ENCODE measurements at places on chromosomes 13 and 19.

DNA sequence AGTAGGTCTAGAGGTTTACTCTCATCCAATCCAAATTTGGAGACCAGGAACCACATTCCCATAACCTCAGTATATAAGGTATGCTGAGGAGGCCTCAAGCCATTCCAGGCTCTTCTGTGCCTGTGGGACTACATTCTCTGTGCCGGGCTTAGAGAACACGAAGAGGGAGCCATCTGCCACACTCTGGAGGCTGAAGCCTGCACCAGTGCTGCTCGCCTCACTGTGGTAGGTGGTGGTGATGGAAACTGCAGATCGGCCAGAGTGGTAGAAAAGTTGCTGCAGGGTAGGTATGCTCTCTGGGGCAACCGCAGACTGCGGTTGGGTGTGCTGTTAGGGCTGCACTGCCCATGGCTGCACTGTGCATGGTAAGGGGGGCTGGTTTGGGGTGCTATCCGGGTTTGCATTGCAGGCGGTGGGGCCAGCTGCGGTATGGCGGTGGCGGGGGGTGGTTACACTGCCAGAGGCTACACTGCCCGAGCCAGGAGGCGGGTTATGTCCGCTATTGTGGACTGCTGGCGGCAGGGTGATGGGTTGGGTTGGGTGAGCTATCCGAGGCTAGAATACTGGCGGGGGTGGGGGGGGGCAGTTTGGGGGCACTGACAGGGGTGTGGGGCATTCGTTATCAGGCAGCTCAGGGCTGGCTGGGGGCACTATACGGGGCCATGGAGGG is 145.0 kb downstream of the TNFRSF19 start:
- DNase-seq: no peak

DNA sequence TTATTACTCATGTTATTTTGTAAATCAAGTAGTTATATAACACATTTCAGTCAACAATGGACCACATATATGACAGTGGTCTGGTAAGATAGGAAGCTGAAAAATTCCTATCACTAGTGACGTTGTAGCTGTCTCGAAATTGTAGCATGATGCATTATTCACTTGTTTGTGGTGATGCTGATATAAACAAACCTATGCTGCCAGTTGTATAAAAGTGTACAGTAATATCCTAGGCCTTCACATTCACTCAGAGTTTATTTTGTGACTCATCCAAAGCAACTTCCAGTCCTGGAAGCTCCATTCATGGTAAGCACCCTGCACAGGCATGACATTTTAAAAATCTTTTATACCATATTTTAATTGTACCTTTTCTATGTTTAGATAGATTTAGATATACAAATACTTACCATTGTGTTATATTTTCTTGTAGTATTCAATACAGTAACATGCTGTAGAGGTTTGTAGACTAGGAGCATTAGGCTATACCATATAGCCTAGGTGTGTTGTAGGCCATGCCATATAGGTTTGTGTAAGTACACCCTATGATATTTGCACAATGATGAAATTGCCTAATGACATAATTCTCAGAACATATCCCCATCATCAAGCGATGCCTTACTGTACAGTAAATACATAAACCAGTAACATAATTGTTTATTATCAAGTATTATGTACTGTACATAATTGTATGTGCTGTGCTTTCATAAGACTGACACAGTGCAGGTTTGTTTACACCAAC is 49.3 kb downstream of the IFT88 start:
- no peak for DNase-seq

DNA sequence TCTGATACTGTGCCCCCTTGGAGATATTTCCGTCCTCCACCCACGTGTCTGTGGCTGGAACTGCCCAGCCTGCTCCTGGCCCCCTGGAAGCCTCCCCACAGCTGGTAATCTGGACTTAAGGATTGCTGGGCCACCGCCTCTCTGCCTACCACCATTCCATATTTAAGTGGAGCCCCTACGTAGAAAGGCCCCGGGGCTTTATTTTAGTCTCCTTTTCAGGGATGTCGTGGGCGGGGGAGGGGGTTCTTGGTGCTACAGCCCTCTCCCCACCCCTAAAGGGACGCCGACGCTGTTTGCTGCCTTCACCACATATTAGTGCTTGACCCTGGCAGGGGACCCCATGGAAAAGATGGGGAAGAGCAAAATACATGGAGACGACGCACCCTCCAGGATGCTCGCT is 2.7 kb upstream of the NOP53 start:
- DNase-seq: no peak

- no peak for DNase-seq
Measured at GRCh38 chr19:9947441-9947840, 11.1 kb upstream of the OLFM2 start.

DNA sequence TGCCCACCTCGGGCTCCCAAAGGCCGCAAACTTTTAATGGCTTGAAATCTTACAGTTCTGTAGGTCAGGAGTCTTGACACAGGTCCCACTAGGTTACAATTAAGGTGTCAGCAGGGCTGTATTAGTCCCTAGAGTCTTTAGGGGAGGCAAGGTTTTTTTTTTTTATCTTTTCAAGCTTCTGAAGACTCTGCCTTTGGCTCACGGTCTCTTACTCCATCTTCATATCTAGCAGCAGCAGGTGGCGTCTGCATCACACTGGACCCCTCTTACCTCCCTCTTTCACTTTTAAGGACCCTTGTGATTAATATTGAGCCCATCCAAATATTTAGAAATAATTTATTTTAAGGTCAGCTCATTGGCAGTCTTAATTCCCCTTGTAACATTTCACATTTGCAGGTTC is 11.6 kb downstream of the MIR17HG start:
- no peak for DNase-seq

GRCh38 chr13:25963674-25964073 is 88.1 kb downstream of the SHISA2 start:
- no peak for DNase-seq

DNA sequence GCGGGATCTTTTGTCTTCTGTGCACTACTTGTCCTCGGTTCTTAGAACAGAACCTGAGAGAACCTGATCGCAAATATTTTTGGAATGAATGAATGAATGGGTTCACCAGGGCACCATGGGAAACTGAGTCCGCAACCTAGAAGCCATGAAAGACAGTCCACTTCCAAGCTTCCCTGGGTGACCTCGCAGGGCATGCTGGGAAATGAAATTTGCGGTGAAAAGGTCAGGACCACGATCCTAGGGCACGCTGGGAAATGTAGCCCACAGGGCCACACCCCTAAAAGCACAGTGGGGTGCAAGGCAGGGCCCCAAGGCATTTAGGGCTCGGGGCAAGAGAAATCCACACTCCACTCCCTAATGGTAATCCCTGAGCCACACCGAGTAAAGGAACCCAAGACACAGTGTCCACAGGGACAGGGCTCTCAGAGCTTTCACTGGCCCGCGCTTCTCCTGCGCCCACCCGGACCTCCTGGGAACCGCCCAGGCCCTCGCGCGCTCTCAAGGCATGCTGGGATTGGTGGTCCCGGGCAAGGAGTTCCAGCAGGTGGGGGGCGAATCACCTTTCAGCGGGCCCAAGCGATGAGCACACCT is 1.1 kb upstream of the PPP1R12C start:
- DNase-seq: peak; percentile 56

DNA sequence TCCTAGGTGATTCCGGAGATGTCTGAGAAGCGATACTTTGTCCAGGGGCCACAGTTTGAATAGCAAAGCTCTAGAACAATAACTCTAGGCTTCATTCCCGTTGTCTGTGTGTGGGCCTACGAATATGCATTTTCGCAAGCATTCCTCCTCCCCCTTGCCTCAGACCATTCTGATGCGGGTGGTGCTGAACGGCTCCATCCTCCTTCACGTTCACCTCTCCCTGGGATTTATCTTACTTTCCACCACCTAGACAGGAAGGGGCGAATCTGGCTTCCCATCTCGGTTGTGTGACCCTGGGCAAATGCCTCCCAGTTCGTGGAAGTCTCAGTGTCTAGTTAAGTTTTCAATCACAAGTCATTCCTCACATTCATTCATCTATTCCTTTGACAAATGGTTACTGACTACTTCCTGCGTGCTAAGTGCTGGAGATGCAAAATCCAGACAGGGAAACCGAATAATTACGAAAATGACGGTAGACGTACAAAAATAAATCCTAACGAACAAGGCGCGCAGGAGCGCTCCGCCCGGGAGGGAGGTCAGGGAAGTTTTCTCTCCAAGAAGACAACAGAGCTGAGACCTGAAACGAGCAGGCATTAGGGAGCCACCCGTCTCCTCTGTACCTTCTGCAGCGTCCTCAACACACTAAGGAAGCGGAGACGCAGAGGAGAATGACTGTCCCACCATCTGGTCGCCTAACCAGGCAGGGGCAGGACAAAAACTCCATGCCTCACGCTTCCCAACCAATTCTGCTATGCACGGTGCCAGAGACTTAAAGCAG is 1.3 kb upstream of the CNOT3 start:
- DNase-seq: no peak

DNA sequence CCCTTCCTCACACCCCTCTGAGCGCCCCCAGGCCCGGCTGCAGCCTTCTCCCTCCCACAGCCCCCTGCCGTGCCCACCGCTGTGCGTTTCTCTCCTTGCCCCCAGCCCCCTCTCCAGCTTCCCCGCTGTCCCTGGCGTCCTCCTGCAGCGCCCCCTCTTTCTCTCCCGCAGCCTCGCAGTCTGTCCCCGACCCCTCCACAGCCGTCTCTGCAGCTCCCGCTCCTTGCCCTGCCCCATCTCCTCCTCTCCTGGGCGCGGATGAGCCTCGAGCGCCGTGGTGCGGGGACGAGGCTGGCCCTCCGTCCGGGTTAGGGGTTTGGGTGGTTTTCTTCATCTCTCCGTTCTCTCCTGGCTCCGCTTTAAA is 1.1 kb downstream of the KMT5C start:
- DNase-seq: peak; percentile 35

DNA sequence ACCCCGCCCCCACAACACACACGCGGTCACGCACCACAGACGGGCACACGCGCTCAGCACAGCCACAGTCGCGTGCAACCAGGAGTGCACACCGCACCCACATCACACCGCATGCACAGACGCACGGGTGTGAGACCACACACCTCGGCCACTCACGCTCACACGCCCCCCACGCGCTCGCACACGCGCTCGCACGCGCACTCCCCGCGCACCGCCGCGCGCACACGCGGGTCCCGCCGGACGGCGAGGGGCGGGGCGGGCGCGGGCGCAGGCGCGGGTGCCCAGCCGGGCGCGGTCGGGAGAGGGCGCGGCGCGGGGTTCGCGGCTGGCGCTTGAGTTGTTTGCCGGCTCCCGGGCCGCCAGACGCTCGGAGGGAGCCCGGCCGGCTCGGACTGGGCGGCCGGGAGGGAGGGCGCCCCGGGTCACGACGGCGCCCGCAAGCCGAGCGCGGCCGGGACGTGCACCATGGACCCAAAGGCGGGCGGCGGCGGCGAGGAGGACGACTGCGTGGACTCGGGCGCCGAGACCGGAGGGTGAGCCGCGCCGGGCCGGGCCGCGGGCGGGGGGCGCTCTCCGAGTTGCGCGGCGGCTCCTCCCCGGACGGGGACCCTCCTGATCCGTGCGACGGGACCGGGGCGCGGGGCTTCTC is at the start of gene FAM124A:
Gene FAM124A, plus strand, starts transcription at position 362 of the 649 bp plus-strand sequence. Its CDS starts 104 bp downstream, at position 466.
- peak; percentile 54 for DNase-seq

GRCh38 chr13:45055902-45056648 is 64.2 kb upstream of the GTF2F2 start:
- DNase-seq: no peak

DNA sequence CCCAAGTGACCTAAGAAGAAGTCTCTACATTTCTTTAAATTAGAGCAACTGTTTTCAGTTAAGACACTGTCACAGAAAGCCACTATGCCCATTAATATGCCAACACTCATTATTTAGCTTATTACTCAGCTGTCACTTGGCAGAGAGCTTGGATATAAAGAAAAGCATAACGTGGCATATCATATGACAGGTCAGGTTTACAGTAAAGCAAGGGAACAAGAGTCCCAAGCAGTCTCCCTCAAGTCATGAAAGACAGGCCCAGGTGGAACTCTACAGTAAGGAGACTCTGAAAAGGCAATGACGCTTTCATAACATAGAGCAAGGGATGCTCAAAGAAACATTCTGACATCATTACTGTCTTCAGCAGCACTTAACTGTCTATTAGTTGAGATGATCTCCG is 6.3 kb downstream of the LHFPL6 start:
- no peak for DNase-seq

DNA sequence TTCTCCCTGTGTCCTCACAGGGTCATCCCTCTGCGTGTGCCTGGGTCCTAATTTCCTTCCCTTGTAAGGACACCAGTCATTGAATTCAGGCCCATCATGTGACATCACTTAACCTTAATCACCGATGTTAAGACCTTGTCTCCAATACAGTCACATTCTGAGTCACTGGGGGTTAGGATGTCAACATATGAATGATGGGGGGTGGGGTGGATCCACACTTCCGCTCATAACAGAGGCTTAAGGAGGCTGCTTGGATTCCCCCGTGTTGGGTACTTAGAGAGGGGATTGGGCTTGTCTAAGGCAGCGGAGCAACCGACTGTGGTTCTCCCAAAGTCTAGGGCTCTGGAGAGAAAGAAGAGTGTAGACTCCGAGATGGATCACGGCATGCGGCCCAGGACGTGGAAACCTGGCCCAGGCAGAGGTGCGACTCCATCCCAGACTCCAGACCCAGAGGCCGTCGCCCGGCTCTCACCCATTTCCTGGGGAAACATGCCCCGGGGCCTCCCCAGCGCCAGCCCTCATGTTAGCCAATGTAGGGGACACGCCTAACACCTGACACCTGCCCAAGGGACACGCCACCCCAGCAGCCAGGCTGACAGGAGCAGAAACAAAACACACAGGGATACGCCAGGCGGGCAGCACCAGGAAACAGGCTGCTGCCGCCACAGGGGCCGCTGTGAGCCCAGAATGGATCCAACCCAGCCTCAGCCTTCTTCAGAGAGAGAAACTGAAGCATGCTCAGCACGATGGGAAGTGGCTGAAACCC is 17.1 kb upstream of the IGLON5 start:
- no peak for DNase-seq

DNA sequence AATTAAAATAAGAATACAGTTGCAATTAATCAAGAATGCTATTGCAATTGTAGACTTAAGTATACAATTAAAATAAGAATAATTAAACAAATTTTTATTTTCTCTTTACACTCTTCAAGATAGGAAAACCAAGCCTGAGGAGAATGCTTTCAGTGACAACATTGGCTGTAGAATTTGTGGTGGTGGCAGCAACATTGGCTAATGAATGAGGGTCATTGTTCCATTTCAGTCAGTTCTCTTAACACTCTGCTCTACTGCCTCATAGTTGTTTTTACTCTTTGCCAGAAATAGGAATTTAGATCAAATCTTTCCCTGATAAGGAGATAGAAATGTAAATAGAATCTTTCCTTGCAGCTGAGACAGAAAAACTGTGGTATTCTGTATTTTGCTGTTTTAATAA is 391.6 kb downstream of the PCDH20 start:
- no peak for DNase-seq

DNA sequence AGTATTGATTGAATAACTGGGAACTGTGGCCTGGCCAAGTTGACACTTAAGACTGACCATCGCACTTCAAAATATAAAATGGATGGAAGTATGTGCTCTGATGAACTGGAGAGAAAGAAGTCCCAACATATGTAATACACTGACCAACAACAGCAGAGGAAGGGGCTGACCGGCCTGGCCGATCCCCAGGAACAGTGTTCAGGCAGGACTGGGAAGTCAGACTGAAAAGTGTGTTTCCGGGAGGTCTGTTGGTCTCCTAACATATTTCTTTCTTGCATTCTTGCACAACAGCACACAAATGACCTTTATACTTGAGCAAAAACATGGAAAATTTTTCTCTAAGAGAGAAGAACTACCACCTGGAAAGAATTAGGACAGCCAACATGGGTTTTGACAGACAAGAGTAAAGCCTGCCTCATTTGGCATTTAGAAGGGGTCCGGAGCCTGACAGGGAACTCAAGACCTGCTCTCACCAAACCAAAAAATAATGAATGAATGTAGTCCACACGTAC is 297.8 kb downstream of the OXGR1 start:
- DNase-seq: no peak

- no peak for DNase-seq
Measured at GRCh38 chr19:48569814-48570213, 17.8 kb downstream of the SULT2B1 start.

Measured in progenitor cell of endocrine pancreas (in vitro differentiated cells).